Astrocyte of the hippocampus (primary cell): ENCODE measurements at places on chromosomes 4 and X.

DNA sequence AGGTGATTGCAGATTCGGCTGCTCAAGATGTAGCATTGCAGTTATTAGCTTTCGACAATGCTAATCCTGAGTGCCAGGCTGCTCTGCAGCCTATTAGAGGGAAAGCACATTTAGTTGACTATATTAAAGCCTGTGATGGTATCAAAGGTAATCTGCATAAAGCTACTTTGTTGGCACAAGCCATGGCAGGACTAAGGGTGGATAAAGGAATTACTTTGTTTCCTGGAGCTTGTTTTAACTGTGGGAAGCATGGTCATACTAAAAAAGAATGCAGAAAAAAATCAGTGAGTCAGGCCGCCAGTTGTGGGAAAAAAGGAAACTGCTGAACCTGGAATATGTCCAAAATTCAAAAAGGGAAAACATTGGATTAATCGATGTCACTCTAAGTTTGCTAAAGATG is 154.9 kb upstream of the TECRL start:
- DNase-seq, result peak; percentile 80

DNA sequence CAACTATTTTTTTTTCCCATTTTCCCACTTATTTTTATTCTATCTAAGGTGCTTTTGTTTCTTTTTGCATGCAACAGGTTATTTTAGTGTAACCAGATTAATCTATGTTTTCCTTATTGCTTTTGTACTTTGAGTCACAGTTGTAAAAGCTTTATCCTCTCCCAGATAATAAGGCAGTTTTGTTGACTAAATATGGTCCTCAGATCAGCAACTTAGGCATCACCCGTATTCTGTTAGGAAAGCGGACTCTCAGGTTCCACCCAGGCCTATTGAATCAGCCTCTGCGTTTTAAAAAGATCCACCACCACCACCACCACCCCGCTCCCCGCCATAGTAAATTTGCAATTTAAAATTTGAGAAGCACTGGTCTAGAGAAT is 58.6 kb upstream of the USP9X start:
- no peak for DNase-seq

GRCh38 chr4:110073053-110073845 is 125.2 kb downstream of the ELOVL6 start:
- DNase-seq, result peak; percentile 43

DNA sequence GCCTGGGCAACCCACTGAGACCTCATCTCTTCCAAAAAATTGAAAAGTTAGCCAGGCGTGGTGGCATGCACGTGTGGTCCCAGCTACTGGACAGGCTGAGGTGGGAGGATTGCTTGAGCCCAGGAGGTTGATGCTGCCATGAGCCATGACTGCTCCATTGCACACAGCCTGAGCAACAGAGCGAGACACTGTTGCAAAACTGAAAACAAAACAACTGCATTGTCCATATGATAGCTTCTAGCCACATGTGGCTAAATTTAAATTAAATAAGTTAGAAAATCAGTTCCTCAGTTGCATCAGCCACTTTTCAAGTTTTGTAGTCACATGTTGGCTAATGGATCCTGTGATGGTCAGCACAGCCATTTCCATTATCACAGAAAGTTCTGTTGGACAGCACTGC is 67.9 kb downstream of the GAB1 start:
- DNase-seq, result no peak

DNA sequence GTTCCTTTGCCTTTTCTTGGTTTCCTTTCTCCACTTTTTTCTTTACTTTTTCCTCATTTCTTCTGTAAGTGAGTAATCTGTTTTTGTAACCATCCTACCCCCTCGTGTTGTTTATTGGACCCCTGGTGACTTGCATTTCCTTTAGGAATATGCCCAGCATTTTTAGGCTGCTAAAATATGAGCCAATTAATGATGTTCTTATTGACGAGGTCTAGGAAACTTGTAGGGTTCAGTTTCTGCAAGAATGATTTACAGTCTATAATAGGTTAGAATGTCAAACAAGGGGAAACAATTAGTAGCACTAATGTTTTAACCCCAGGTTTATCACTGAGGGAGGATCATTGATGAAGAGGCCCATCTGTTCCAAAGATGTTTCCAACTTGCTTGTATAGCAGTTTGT is 79.0 kb downstream of the CPE start:
- no peak for DNase-seq

DNA sequence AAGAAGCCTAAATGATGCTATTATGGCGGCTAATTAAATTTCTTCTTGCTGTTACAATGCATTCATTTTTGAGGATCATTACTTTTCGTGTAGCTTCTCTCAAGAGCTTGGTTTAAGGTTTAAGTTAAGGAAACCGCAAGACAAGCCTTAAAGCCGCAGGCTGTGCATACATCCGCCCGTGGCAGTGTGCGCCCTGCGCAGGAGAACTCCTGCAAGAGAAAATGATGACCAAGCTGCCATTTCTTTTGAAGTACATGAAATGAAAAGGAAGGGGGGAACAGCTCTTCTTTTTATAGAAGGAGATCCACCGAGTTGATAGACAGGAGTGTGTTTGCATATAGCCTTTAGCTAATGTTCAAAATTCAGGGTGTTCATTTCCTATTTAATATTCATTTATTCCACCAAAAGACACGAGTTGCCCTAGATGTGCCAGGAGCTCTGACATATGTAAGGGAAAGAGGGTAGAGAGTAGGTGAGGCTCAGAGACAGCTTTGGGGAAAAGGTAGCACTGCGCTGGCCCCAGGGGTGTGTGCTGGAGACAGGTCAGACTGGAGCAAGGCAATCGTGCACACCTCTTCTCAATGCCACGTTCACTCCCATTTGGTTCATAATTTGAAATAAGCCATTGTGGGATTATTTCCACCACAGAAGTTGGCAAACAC is 112.1 kb upstream of the LDB2 start:
- DNase-seq, result no peak

- DNase-seq, result no peak
These were observed 859.2 kb upstream of the PRKX start for GRCh38 chrX:4572691-4573090.

GRCh38 chrX:68299898-68300297 is 133.4 kb downstream of the OPHN1 start:
- DNase-seq, result no peak

- peak; percentile 92 for DNase-seq
These were observed 99.8 kb downstream of the PTCHD1 start for GRCh38 chrX:23434356-23434884.
